Activated B cell treated with CpG ODN at 0.5 μM for 24 hours (primary cell): ENCODE measurements at places on chromosomes 6 and 20. TPM values are rescaled to one million over a fixed set of nuclear protein-coding genes. Genes with fewer than 3 reads are reported as not detected.

The RSPH4A gene
- 0.39 and 0.40 TPM in 2 replicates for total RNA-seq

The BTNL2 gene
- not detected in 2 replicates for total RNA-seq

The DACT2 gene
- total RNA-seq, result not detected in 2 replicates

The CCDC167 gene
- total RNA-seq, result 18.4 and 25.9 TPM in 2 replicates

The CD164 gene
- 165 and 189 TPM in 2 replicates for total RNA-seq

- no peak for DNase-seq
Observed at GRCh38 chr6:156821707-156822106, 44.5 kb downstream of the ARID1B start.

GRCh38 chr6:72133324-72133723, 247.0 kb downstream of the RIMS1 start:
- no peak for DNase-seq

DNA sequence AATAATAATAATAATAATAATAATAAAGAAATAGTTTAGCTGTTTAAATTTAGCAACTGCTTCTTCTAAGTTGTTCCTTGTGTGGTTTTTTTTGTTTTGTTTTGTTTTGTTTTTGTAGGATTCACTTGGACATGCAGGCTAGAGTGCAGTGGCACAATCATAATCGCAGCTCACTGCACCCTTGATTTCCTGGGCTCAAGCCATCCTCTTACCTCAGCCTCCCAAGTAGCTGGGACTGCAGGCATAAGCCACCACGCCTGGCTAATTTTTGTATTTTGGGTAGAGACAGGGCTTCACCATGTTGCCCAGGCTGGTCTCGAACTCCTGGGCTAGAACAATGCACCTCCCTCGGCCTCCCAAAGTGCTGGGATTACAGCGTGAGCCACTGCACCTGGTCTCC, 15.3 kb upstream of the EYA2 start:
- no peak for DNase-seq

DNA sequence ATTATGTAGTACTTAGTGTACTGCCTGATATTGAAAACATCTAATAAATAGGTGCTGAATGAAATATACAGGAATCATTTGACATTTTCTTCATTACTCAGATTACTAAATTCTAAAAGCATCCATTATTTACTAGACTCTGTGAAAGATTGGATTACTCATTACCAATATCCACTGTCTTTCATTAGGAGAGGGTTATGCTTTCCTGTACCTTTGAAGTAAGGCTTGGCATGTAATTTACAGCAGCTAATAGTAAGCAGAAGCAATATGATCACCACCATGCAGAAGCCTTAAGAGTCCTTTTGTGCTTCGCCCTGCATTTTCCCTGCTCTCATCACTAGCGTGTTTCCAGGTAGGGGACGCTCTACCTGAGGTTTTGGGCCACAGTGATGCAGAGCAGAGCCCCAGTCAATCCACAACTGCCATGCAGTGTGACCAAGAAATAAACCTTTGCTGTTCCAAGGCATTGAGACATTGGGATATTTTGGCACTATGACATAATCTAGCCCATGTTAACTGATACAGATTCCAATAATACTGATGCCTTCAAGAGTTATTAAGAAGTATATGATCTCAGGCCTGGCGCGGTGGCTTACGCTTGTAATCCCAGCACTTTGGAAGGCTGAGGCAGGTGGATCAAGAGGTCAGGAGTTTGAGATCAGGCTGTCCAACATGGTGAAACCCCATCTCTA, 502.8 kb upstream of the MARCKS start:
- DNase-seq, result no peak

GRCh38 chr6:39088331-39088730, 26.7 kb downstream of the SAYSD1 start:
- no peak for DNase-seq

DNA sequence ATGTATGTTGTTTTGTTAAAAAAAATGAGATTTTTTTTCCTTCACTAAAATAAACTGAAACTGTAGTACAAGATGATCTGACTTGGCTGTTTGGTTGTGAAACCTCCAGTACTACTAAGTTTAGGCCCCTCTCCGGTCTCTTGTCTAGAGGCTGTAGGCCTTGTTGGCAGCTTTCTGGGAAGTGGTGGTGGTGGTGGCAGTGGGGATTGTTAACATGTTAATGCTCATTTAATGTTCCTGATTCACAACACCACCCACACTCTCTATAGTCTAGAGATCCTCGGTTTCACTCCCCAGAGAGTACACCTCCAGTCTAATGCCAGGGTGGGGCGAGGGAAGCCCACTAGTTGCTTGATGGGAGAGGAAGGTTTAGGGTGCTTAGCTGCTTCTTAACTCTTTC, 24.1 kb downstream of the STK4 start:
- no peak for DNase-seq

DNA sequence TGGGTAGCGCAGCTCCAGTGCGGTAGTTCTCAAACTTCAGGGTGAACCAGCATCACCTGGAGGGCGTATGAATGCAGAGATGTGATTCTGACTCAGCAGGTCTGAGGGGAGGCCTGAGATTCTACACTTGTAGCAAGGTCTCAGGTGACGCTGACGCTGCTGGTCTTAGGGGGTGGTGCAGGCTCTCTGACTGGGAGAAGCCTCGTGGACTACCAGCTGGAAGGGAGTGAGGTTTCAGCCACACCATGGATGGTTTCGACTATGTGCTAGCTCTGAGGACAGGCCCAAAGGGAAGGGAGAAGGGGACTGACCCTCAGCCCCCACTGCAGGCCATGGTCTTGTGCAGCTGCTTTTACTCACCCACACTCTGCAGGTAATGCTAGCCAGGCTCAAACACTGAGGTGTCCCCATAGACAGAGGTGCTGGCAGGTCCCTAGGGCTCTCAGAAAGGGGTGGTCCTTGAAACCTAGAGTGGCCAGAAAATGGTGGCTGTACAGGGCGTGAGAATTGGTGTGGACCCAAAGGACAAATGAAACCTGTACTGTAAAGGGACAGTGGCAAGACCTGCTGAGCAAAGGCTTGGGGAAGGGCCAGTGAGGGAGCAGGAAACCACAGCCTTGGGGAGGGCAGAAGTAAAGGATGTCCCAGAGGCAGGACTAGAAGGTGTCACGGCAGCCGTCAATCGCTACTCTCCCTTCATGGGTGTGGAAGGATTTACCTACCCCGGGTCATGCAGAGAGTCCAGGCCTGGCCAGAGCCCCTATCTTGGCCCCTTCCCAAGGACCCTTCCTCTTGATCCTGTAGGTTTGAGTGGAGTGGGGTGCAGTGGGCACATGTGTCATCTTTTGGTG, 52.7 kb downstream of the EBF4 start:
- no peak for DNase-seq

DNA sequence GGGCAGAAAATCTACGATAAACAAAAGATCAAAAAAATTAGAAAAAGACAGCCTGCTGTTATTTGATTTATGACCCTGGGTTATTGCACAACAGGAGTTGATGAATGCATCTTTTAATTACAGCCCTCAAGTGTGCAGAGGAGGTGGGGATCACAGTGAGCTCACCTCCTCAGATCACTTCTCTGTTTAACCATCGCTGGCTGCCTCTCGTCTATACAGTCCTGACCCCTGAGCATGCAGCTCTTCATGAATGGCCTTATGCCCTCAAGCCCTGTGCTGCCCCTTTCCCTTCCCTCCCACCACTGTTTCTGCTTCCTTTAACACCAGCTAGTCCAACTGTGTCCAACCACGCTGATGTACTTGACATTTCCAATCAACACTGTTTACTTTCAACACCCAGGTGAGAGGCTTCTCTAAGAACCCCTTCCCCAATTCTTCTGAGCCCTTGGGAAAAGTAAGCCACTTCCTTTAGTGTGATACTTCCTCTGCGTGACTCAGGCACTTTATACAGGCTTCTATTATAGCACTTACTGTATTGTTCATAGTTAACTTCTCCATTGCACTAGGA, 60.6 kb upstream of the RIPOR2 start:
- no peak for DNase-seq

GRCh38 chr20:61979701-61980635, 85.7 kb downstream of the TAF4 start:
- no peak for DNase-seq

DNA sequence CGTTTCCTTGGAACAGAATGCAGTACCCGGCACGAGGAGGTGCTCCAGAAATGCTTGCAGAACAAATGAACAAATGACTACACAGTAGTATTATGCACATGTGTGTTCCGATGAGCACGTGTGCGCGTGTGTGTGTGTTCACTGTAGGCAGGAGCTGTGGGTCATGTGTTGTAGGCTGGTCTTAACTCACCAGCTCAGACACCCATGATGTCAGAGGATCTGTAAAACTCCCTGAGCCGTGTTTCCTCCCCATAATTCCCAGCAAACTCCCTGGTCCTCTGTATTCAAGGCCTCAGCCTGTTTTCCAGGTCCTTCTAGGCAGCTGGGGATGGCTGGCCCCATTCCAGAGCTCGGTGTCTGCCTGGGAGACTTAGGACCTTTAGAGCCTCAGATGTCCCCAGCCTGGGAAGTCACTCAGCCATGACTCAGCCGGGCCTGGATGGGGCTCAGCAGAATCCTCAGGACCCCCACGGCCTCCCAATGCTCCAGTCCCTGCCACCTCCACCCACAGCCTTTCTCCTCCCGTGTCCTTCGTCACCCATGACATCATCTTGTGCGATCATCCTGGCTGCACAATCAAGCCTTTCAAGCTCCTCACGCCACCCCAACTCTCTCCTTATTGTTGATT, 475.0 kb upstream of the SULF2 start:
- DNase-seq, result no peak

DNA sequence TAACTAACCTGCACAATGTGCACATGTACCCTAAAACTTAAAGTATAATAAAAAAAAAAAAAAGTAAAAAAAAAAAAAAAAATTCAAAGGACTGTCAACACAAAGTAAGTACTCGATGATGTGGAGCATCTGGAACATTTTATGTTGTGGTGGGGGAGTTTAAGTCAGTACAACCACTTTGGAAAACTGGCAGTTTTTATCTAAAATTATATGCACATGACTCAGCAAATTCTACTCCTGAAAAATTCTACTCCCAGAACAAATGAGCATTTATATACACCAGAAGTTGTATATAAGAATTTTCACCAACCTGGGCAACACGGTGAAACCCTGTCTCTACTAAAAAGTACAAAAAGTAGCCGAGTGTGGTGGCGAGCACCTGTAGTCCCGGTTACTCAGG, 36.9 kb upstream of the CCDC28A start:
- DNase-seq, result no peak

GRCh38 chr6:68638230-68638900, 3.3 kb downstream of the ADGRB3 start:
- no peak for DNase-seq

DNA sequence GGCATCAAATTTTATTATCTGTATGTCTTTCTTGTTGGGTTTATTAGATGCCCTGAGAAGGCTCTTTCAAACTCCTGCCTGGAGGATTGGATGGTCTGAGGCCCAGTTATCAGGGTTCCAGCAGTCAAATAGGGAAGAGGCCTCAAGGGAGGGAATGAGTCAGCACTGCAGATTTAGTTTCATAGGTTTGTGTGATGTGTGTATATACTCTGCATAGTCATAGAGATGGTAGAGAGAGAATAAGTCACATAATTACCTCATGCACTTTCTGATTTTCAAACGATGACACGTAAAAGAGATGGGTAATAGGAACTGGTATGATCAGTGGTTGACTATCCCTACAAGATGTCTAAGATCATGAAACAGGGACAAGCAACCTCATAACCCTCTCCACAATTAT, 82.1 kb downstream of the ADAT2 start:
- no peak for DNase-seq

DNA sequence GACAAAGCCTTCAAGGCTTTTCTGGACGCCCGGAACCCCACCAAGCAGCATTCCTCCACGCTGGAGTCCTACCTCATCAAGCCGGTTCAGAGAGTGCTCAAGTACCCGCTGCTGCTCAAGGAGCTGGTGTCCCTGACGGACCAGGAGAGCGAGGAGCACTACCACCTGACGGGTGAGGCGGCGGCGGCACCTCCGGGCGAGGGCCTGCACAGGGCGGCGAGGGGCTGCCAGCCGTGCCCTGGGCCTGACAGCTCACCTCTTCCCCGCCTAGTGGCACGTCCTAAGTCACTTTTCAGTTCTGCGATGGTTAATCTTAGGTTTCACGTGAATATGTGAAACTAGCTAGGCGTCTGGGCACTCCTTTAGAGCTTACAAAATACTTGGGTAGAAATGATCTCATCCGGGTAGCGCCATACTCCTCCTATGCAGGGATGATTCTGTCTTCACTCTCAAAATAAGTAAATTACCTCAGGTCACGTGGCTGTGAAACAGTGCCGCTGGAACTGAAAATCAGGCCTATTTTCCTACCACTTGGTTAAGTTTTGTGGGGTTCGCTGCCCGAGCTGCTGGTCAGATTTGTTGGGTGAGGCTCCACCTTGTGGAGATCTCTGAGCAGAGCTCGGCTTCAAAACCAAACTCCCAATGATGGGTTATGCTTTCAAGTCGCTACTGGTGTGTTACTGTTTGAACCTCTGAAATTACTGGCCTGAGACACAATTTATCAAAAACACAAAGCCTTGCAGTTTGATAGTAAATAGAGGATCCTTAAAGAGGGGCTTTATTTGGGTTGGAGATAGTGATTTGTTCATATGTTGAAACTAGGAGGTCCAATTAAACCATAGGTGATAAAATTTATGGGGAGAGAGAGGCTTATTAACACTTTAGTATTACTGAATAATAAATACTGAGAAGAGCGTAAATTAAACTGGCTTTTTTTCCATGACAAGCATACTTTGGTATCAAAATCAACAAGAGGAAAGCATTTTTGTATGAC, 15.5 kb upstream of the CLDN20 start:
- no peak for DNase-seq

- no peak for DNase-seq
Observed at GRCh38 chr6:113731541-113731940, 125.6 kb upstream of the MARCKS start.

- no peak for DNase-seq
Observed at GRCh38 chr6:97705568-97705967, 422.6 kb upstream of the MMS22L start.

- no peak for DNase-seq
Observed at GRCh38 chr6:157978021-157978783, 3.5 kb upstream of the SYNJ2 start.

DNA sequence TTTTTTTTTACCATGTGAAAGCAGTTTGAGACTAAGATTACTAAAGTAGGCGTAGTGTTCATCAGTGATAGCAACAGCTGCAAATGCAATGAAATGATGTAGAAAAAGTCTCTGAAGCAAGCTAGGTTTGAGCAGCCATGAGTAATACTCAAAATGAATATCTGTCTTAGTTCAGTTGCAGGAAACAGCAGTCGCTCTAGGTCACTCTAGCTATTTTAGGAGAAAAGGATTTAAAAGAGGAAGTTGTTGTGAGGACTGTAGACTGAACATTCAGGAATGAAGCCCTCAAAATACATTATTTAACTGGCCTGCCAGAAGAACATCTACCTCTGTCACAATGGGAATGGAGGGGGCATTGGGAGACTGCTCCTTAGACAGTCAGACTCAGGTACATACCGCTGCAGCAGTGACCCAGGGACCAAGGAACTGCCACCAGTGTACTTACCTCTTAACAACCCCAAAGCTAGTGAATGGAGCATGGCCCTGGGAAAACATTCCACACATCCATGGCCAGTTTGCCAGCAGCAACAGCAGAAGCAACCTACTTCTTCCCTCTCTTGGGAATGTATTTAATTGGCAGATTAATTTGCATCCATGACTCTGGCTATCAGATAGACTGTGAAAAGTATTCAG, 243.0 kb upstream of the KHDRBS2 start:
- DNase-seq, result no peak
